ENCODE measurements at places on chromosomes 3 and 15.

- no peak for DNase-seq
Observed at GRCh38 chr15:95953032-95953431, 377.5 kb upstream of the NR2F2 start.

- no peak for DNase-seq
Observed at GRCh38 chr3:39378957-39379777, 4.0 kb upstream of the SLC25A38 start.

GRCh38 chr15:100310513-100311153 lies 31.1 kb downstream of the ADAMTS17 start:
- DNase-seq, result no peak

GRCh38 chr3:184335291-184335660 lies 2.1 kb upstream of the FAM131A start:
- no peak for DNase-seq

DNA sequence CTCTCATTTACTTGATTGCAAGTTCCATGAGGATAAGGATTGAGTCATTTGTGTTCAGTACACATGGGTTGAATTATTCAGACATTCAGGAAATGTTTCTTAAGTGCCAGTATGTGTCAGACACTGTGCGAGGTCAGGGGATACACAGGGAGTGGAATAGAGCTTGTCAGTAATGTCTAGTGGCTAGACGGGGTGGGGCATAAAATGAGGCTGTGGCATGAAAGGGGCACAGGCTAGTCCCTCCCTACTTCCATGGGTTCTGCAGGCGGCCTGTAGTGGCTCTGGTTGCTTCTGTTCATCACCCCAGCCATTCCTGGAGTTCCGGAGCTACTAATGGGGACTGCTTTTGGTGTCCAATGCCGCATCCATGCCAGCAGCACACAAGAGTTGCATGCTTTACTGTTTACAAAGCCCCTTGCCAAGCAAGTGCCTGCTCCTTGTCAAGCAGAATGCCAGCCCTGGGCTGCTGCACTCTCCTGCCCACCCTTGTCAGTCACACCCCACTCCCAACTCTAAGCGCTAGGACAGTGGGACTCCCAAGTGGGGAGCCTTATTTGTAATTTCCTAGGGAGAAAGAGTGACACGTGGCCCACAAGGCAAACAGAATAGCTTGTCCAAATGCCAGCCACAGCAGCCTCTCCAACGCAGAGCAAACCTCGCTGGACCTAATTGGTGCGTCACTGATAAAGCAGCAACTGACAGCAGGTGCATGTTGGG lies 70.8 kb downstream of the RAB11A start:
- DNase-seq, result no peak

GRCh38 chr3:160953686-160954085 lies 151.5 kb downstream of the B3GALNT1 start:
- DNase-seq, result no peak

- DNase-seq, result no peak
Observed at GRCh38 chr3:126944089-126944965, 38.6 kb upstream of the PLXNA1 start.

GRCh38 chr3:150319900-150320299 lies 88.2 kb upstream of the TSC22D2 start:
- DNase-seq, result no peak

DNA sequence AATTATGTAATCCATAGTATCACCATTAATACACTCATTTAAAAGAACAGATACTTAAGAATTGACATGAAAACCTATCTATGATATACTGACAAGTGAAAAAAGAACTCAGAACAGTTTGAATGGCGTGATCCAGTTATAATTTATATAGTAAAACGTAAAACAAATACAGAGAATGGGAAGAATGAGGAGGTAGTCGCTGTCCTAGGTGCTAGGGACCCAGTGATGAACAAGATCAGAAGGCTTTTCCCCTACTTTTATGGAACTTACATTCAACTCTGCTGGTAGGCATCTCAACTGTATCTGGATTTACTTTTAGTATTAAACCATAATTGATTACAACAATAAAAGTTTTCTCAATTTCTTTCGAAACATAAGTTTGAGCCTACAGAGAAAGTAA lies 31.8 kb downstream of the GSK3B start:
- DNase-seq, result no peak

DNA sequence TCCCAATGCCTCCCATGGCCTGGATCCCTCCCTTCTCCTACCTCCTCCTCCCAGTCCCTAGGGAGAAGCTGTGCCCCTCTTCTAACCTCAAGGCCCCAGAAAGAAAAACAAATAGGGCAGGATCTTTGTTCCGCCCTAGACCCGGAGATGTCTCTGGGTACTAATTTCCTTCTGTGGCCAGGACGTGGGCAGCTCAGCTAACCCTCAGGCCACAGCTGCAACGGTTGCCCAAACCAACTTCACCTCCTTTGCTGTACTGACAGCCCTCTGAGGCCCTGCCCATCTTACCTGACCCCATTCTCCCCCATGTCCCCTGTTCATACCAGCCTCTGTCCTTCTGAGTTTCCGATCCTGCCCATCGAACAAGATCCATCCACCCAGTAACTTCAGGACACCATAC lies 70.7 kb downstream of the SRGAP3 start:
- DNase-seq, result no peak

DNA sequence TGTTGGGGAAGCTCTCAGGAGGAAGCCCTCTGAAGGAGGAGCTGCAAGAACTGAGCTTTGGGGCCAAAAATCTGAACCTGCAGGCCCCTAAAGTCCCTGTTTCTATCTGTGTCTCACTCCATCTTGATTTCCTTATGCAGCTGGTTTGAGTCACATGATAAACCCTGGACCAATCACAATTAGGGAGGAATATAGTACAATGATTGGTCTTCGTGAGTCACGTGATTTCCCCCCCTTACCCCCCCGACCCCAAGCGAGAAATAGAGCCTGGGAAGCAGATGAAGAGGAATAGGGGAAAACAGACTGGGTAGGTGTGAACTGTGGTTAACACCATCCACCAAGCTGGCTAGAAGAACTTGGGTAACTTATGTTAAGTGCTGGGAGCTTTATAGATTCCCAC lies 12.9 kb downstream of the CRABP1 start:
- DNase-seq, result no peak

DNA sequence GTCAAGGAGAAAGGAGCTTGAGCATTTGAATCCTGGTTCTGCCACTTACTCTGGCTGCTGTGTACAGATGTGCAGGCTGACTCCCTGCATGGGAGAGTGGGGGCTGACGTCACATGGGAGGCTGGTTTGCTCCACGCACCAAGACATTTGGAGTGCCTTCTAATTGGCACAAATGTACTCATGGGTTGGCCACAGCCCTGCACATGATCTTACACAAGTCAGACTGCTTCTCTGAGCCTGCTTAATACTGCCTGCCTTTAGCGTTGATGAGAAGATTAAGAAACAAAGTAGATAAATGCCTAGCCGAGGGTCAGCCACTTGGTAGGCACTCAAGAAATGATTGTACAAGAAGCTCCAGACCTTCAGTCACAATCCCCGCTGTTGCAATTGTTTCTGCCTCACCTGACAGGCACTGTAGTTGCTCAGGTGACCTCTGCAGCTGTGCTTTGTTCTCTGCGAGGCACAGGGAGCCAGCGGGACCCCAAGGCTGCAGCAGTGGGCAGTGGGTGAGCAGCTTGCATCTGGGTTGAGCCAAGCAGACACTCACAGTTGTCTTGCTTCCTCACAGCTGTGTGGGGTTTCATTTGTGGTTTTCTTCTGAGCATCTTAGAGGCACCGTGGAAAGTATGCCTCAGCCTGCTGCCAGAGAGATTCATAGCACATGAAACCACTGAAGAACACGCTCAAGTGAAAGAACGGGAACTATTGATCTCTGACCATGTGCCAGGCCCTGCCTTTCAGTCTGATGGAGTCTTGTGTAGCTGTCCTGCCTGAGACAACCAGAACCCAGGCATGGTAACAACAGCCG lies 33.1 kb downstream of the GRK7 start:
- DNase-seq, result peak; percentile 55

DNA sequence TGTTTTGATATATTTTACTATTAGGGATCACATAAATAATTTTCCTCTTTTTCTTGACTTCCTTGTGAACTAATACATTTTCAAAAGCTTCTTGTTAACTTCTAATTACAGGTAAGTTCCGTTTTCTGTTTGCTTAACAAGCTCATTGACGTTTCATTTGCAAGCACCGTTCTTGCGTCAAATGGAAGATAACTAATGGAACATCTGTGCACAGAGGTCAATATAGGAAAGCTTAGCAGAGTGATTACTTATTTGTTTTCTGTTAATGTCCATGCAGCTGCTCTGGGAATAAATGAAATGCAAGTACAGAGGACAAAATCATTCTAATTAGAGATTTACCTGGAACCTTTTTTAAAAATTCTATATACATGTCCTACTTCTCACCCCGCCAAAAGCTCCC lies 115.5 kb upstream of the C2CD4B start:
- DNase-seq, result no peak

DNA sequence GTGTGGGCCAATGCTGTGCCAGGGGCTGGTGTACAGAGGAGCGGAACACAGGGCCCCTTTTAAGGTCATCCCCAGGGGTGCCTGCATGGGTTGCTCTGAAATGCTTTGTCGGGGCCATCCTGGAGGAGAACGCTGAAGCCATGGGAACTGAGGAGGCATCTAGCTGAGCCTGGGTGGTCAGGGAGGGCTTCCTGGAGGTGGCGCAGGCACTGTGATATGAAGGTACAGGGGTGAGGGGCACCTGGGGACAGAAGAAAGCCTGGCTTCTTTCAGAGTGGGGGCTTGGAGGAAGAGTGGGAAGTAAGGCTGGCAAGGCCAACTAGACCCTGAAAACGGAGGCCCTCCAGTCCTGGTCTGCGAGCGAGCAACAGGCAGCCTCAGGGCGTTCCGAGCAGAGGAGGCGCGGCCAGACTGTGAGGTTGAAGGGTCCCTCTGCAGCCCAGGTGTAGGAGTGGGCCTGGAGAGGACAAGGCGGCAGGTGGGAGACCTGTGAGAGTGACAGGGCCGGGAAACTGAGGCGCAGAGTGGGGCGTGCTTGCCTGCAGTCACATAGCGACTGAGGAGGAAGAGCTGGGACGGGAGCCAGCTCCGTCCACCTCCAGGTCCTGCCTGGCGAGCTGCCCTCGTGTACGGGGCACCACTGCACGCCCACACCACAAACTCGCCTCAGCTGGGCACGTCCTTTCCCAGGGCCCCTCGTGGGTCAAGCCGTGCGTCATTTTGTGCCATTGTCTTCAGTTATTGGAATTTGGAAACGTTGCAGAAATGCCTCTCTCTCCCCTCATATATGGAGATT lies 4.1 kb downstream of the FBLN2 start:
- DNase-seq, result no peak

- DNase-seq, result no peak
Observed at GRCh38 chr3:131484496-131485111, 18.2 kb downstream of the MRPL3 start.

DNA sequence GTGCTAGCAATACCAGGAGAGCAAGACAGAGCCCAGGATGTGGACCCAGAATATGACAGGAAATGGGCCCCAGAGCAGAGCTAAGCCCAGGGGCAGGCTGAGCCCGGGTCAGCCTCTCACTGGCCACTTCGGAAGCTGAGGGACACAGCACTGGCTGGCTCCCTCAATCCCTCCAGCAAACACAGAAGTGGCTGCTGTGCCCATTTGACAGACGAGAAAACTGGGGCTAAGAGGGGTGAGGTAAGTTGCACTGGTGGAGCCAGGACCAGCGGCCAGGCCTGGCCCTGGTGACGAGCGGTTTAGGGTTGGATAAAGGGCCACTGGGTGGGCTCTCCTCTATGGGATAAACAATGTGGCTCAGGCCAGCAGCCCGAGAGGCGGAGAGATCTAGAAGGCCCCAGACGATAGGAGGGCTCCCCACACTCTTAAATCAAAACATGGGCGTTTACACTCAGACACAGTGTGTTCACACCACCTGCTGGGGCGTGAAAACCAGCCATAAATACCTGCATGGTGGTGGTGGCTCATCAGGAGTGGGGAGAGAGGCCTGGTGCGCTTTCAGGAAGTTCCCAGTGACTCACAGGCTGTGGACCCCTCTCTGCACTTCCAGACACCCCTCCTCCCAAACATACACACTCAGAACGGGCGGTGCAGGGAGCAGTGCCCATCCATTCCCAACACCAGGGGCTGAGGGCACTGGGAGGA lies 12.0 kb upstream of the LINGO1 start:
- DNase-seq, result no peak

GRCh38 chr3:37628711-37629301 lies 232.9 kb upstream of the CTDSPL start:
- no peak for DNase-seq

DNA sequence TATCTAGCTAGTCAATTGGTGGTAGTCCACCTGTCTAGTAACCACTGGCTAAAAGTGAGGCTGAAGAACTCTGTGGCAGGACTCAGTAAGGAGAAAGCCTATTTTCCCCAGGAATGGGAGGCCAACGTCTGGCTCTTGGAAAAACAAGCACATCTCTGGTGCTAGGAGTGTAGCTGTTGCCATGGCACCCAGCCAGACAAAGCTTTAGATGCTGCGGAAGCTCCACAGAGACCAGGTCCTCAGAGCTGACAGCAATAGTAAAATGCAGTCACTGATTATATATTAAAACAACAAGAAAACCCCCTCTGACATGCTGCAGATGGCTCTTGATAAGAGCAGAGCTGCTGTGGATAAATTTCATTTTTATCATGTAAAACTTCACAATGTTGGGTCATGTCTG lies 124.9 kb upstream of the STRIT1 start:
- DNase-seq, result no peak

- no peak for DNase-seq
Observed at GRCh38 chr15:80260551-80260950, 8.5 kb upstream of the CTXND1 start.

DNA sequence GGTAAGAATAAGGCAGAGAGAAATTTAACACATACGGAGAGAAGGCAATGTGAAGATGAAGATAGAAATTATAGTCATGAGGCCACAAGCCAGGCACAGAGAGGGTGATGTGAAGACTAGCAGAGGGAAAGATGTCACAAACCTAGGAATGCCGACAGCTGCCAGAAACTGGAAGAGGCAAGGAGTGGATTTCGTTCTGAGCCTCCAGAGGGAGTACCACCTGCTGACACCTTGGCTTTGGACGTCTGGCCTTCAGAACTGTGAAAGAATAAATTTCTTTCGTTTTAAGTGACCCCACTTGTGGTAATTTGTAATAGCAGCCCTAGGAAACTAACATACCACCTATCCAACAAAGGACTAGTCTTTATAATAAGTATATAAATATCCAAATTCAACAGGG lies 5.0 kb upstream of the SGO1 start:
- no peak for DNase-seq

GRCh38 chr3:196120291-196120951 lies 38.5 kb upstream of the TFRC start:
- no peak for DNase-seq

- no peak for DNase-seq
Observed at GRCh38 chr15:51137024-51137423, 42.3 kb upstream of the TNFAIP8L3 start.

DNA sequence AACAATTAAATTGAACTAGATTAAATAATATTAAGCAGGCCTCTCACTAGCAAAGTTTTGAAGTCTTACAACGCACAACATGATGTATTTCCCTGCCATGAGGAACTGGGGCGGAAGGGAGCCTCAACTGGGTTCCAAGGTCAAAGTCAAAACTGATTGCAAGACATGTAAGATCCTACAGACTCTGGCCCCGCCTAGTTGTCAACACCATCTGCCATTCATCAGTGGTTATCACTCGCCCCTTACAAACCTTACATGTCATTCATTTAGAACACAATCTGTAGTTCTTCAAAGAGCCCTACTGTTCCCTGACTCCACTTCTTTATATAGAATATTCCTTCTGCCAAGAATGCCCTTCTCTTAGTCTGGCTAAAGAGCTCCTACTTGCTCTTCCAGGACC lies 10.0 kb downstream of the ATP13A3 start:
- no peak for DNase-seq

- no peak for DNase-seq
Observed at GRCh38 chr3:155714295-155714718, 30.6 kb downstream of the PLCH1 start.

All from stimulated activated CD8-positive, alpha-beta memory T cell treated with anti-CD3 and anti-CD28 coated beads, Interleukin-12 subunit alpha, Interleukin-12 subunit beta, amount 100 ng/mL, for 4 hours (primary cell).